ENCODE measurements at places on chromosomes 13 and 19.
A peak's percentile ranks its signal among the peaks of the same experiment; 100 is the strongest.

DNA sequence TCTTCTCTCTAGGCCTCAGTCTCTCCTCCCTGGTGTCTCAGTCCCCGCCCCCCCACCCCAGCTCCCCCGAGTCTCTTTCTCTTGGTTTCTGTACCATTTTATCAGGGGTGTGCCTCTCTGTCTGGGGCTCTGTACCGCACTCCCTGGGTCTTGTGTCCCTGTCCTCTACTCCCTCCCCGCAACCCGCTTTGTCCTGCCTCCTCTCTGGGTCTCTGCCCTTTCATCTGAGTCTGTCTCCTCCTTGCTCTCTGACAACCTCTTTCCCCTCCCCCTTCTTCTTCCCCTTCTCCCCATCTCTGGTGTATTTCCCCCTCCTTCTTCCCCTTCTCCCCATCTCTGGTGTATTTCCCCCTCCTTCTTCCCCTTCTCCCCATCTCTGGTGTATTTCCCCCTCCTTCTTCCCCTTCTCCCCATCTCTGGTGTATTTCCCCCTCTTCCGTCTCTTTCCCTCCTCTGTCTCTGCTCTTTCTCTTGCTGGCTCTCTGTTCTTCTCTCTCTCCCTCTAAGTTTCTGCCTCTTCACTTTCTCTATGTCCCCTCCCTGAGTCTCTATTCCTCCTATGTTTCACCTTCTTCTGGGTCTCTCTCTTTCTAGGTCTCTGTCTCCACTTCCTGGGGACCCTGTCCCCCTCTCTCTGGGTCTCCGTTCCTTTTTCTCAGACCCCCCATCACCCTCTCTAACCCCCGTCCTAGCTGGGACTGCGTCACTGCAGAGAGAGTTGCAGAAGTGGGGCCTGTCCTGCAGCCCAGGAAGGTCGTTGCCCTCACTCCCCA lies 2.2 kb upstream of the KCNC3 start:
- no peak for DNase-seq

GRCh38 chr19:10238172-10238783 lies 7.1 kb upstream of the S1PR2 start:
- no peak for DNase-seq

- no peak for DNase-seq
These were observed 54.8 kb upstream of the TEX29 start for GRCh38 chr13:111265701-111266035.

DNA sequence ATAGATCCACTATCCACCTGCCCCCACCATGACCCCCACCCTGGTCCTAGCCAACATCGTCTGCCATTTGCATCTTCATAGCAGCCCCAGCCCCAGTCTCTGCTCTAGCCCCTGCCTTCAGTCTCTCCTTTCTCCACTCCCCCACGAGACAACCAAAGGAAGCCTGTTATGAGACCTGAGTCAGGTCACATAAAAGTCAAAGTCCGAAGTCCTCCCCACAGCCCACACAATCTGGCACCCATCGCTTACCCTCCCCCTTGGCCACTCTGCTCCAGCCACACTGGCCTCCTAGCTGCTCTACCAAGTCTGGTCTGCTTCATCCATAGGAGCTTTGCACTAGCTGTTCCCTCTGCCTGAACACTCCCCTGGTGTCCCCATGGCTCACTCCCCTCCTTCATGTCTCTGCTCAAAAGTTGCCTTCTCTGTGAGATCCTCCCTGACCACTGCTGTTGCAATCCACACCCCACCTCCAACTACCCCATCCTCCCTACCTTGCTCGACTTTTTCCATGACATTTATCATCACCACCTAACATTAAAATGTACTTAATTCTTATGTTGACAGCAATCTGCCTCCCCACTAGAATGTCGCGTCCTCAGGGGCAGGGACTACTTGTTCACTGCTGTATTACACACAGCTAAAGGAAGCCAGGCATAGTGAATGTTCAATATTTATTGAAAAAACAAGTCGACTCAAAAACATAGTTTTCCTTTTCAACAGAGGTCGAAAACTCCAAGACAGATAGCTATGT lies 1.2 kb upstream of the PLEKHG2 start:
- peak; percentile 90 for DNase-seq

DNA sequence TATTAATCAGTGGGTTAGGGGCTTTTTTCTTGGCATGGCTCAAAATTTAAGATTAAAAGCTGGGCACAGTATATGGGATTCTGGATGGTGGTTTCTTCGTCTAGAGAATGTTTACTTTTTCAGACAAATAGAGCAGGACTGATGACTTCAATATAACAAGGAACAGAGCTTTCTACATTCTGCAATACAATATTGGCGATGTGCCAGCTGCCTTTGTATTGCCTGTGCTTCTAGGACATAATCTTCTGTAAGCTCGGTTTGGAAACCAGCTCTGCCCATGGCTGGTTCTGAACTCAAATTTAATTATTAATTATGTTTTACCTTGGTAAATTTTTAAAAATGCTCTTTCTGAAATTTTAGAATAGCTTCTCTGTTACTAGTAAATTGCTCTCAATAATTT lies 139.1 kb upstream of the TRPC4 start:
- no peak for DNase-seq

GRCh38 chr19:18668744-18669523 lies 14.5 kb upstream of the CRTC1 start:
- DNase-seq = no peak

DNA sequence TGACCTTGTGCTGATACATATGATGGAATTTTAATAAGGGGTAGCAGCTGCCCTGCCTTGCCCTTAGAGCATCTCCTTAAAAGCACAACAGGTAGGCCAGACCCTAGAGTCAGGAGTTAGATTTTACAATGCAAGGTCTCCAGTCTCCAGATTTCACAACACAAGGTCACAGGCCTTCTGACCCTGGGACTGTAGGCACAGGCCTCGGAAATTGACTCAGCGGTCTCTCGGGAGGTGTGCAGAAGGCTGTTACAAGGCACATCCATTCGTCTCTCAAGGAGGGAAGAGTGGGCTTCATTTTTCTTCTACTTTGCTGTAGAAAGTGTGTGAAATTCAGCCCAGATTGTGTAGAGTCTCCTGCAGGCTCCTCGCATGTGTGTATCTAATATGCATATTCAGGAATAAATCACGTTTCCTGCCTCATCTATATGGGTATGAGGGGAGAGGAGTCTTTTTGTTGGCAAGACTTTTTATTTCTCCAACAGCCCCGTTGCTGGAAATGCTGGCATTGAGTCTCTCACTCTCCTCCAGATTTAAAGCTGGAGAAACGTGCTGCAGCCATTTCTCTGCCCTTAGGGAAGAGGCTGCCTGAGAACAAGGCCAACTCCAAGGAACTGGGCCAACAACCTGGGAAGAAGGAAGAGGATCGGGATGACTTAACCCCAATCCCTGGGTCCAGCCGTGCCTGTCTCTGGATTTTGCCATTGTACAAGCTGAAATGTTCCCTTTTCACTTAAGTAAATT lies 24.5 kb downstream of the UQCRFS1 start:
- no peak for DNase-seq

DNA sequence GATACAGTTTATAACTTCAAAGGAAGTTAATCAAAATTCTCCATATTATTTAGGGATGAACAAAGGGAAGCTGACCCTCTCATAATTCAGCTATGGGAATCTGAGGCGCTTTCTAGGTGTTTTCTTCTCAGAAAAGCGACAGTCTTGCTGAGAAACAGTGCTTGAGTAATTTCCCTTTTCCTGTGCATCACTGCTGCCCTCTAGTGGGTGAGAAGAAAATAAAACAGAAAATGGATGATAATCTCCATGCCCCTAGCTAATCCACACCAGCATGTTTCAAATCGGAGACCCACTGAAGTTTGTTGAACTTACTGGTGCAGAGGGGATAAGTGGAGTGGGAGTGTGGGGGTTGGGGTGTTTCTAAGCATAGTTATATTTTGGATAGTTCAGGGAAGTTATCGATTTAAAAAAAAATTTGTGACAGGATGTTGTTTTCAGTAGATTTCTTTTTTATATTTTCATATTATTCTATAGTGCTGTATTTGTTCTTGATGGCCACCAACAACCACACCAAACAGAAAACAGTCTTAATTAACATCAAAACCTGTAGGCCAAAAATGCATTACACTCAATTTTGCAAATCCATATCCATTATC lies 21.4 kb downstream of the LCP1 start:
- no peak for DNase-seq

DNA sequence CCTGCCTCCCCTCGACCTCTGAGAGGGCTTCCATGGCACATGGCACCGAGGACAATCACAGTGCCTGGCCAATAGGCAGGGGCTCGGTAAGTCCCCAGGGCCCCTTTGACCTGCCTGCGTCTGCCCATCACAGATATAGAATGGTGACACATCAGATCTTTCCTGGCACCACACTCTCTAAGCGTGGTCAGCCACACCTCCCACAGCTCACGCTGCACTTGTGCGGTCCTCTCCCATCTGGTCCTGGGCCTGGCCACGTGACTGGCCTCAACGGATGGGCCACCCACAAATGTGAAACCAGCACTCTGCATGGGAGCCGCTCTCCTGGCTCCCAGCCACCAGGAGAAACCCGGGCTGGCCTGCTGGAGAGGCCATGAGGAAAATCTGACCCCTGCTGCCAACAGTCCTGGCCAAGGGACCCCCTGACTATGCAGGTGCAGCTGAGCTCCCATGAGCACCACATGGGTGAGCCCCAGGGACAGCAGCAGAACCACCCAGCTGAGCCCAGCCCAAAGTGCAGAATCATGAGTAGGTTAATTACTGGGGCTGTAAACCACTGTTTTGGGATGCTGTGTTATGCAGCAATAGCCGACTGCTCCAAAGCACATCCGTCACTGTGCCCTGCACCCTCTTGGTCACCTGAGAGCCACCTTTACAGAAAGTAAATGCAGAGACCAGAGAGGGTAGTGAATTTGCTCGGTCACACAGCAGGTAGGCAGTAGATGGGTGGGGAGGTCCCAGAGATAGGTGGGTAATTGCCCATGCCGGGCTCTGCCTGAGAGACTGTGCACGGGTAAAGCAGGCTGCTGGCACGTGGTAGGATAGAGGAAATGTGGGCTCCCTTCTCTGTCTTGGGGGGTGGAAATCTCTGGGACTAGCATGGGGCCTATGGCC lies 9.7 kb upstream of the MEF2B start:
- DNase-seq = no peak

DNA sequence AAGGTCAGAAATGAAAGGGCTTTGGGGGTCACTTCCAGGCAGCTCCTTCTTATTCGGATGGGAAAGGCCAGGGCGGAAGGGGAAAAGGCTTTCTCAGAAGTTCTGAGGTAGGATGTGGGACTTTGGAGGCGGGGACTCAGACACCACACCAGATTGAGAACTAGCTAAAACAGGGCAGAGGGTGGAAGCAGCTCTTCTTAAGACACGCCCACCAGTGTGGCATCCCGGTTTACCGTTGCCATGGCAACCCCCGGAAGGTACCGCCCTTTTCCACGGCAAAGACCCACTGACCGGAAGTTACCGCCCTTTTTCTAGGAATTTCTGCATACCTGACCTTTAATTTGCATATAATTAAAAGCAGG lies 3.8 kb upstream of the LILRA5 start:
- peak; percentile 76 for DNase-seq

DNA sequence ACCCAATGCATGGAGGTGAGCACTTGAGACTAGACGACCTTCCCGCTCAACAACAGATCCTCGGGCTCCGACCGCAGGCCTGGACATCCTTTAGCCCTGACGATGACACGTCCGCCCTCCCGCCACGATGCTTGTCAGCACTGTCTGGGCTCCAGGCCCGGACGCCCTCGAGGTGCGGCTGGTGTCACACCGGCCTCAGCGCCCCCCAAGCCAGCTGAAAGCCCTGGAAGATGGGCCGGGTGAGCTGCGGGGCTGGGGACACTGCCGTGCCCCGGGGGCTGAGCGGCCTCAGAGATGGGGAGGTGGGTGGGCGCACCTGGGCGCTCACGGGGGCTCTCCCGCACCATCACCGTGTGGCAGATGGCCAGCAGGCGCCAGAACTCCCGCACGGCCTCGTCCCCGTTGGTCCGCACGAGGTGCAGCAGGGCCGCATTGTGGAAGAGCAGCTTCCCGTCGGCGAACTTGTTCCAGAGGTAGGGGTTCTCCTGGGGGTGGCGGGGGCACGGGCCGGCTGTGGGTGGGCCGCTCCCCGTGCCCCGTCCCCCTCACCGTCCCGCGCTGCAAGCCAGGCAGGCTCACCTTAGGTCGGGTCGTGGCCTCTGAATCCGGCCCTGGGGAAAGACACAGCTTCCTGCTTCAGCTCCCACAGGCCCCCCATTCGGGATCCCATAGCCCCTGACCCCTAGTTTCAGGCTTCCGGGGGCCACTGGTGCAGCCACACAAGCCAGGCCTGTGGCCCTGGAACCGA lies 15.5 kb downstream of the ATP8B3 start:
- no peak for DNase-seq

- DNase-seq = no peak
These were observed 75.7 kb downstream of the LHFPL6 start for GRCh38 chr13:39527301-39527700.

DNA sequence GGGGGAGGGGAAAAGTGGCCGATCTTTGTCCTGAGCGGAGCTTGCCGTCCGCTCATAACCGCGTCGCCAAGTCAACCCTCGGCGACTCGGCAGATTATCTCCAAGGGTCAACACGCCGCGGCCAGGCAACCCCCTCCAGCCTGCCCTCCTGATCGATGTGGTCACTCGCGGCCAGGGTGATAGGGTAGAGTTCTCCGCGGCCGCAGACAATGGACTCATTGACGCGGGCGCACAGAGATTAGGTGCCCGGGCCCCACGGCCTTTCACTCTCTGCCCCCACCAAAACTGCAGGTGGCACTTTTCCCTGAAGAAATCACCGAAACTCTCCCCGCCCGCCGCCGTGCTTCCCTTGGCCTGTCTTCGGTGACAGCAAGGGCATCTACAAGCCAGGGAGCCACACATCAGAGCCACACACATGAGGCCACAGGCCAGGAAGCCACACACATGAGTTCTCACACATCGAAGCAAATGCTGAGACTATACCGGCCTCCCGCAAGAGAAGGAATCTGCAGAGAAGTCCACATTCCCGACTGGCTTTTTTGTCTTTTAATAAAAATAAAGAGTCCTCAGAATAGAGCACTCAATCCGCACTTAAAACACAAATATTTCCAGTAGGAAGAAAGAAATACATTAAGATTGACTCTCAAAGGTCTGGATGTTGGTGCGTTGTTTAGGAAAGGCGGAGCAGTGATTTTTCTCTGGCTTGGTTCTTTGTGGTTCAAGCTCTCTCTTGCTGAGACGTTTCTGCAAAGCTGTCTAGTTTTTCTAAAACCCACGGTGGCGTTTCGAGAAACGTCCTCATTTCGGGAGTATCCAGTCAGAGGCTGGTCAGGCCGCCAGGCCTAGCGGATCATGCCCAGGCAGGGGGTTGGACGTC lies 1.5 kb upstream of the PDX1 start:
- no peak for DNase-seq

DNA sequence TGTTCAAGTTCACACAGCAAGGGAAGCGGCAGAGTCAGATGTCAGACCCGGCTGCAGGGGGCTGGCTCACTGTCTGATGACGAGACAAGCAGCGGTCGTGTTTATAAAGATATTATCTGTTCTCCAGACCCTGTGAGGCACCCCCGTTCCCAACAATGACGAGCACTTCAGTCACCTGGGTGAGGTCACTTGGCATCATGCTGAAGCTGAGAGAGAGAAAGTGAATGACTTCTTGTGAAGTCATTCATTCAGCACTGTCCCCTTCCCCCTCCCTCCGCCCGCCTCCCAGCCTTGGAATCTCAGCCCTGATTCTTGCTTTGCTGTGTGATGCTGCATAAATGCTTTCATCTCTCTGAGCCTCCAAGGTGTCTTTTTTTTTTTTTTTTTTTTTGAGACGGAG lies 4.9 kb upstream of the LYPD3 start:
- no peak for DNase-seq

GRCh38 chr19:53951436-53951835 lies 11.3 kb upstream of the CACNG8 start:
- DNase-seq = no peak
